Karpas-422 (cell line): ENCODE measurements at places on chromosomes 16 and 17. TPM values are rescaled to one million over a fixed set of nuclear protein-coding genes. Genes with fewer than 3 reads are reported as not detected.

KRT32 gene
- total RNA-seq = not detected in 2 replicates

TBC1D3C gene
- not detected in 2 replicates for total RNA-seq

ANKRD40CL gene
- total RNA-seq = not detected in 2 replicates

KRTAP2-2 gene
- total RNA-seq = not detected in 2 replicates
